ENCODE measurements at places on chromosomes 5 and 9. TPM values are rescaled to one million over a fixed set of nuclear protein-coding genes. Genes with fewer than 3 reads are reported as not detected.

MARCHF11 gene
- not detected for polyA plus RNA-seq

IGFBPL1 gene
- 0.23 TPM for polyA plus RNA-seq

SOX30 gene
- polyA plus RNA-seq, result 0.06 TPM

CDH18 gene
- not detected for polyA plus RNA-seq

CDC25C gene
- polyA plus RNA-seq, result 0.55 TPM

SCGB3A2 gene
- 2,733 TPM for polyA plus RNA-seq

KIF4B gene
- polyA plus RNA-seq, result 0.02 TPM

ANXA1 gene
- 437 TPM for polyA plus RNA-seq

IL9 gene
- not detected for polyA plus RNA-seq

AGPAT2 gene
- 169 TPM for polyA plus RNA-seq

IFNB1 gene
- polyA plus RNA-seq, result 0.05 TPM

GFI1B gene
- polyA plus RNA-seq, result 0.49 TPM

Measured in lung (tissue), 17 donors.